ENCODE measurements at places on chromosomes 2 and 18. TPM values are rescaled to one million over a fixed set of nuclear protein-coding genes. Genes with fewer than 3 reads are reported as not detected.

PSTPIP2 gene
- total RNA-seq = 11.3 TPM

SPHKAP gene
- not detected for total RNA-seq

ALPI gene
- not detected for total RNA-seq

LRRC30 gene
- not detected for total RNA-seq

GALNT3 gene
- total RNA-seq = 7.9 TPM

NDUFS1 gene
- 54.4 TPM for total RNA-seq

STEAP3 gene
- not detected for total RNA-seq

PTPRN gene
- total RNA-seq = not detected

ANO7 gene
- 0.77 TPM for total RNA-seq

MAP3K19 gene
- total RNA-seq = not detected

CPO gene
- total RNA-seq = not detected

SNTG2 gene
- 0.71 TPM for total RNA-seq

CRYGD gene
- total RNA-seq = not detected

ZSWIM2 gene
- not detected for total RNA-seq

CYTIP gene
- total RNA-seq = 334 TPM

FBXO15 gene
- 0.63 TPM for total RNA-seq

ANKRD62 gene
- not detected for total RNA-seq

GEN1 gene
- 30.0 TPM for total RNA-seq

GPBAR1 gene
- 0.63 TPM for total RNA-seq

SYT4 gene
- total RNA-seq = not detected

GBX2 gene
- total RNA-seq = not detected

TFPI gene
- total RNA-seq = not detected

HOXD3 gene
- not detected for total RNA-seq

PROKR1 gene
- total RNA-seq = not detected

SCN2A gene
- total RNA-seq = not detected

CLEC4F gene
- total RNA-seq = not detected

HOXD11 gene
- not detected for total RNA-seq

WNT6 gene
- not detected for total RNA-seq

TLX2 gene
- 0.55 TPM for total RNA-seq

PAX3 gene
- total RNA-seq = not detected

SKOR2 gene
- not detected for total RNA-seq

PRSS56 gene
- not detected for total RNA-seq

SCG2 gene
- total RNA-seq = not detected

LHCGR gene
- total RNA-seq = not detected

RBKS gene
- total RNA-seq = 1.3 TPM

PARD3B gene
- total RNA-seq = 1.2 TPM

RESP18 gene
- total RNA-seq = not detected

ANTXR1 gene
- total RNA-seq = not detected

FHOD3 gene
- not detected for total RNA-seq

NT5C1B gene
- total RNA-seq = not detected

PAX8 gene
- 1.9 TPM for total RNA-seq

GNLY gene
- 26.4 TPM for total RNA-seq

POTEJ gene
- total RNA-seq = not detected

POTEI gene
- total RNA-seq = not detected

LOXL3 gene
- 0.10 TPM for total RNA-seq
